NCI-H510A treated with DMSO at 0.1 percent for 48 hours (cell line): ENCODE measurements at places on chromosomes 3 and 15.
A peak's percentile ranks its signal among the peaks of the same experiment; 100 is the strongest.

GRCh38 chr3:134002306-134002705 lies 27.4 kb downstream of the SLCO2A1 start:
- DNase-seq: no peak

- no peak for DNase-seq
Measured at GRCh38 chr3:133838296-133838789, 32.7 kb downstream of the SRPRB start.

DNA sequence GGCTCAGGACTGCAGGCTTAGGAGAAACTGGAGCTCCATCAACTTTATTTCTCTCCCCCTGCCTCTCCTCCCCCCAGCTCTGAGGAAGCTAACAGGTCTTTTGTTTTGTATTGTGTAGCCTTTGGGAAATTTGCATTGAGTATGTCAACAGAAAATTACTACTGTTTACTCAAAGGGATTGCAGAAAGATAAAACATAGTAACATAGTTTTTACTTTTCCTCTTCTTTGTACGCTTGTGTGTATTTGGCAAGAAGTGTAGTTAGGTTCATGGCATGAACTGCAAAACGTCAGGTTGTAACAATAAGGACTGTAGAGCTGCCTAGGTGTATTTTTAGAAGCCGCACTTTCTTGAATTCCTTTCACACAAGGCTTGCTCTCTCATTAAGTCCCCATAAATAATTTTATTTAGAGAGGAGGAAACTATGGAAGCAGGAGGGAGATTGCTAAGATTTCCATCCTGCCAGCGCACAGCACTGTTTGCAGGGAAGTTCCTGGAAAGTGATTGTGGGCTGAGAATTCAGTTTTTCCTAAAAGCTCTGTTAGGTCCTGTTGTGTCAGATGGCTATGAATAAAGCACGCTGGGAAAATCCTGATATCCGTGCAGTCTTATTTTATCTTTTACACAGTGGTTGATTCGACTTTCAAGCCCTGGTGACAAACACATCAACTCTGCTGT lies 21.1 kb upstream of the SATB1 start:
- DNase-seq: no peak

- no peak for DNase-seq
Measured at GRCh38 chr3:172559020-172559419, 35.8 kb upstream of the TNFSF10 start.

- DNase-seq: peak; percentile 67
Measured at GRCh38 chr3:182739619-182740018, 53.7 kb upstream of the ATP11B start.

- no peak for DNase-seq
Measured at GRCh38 chr15:40846841-40847222, 3.0 kb downstream of the SPINT1 start.

DNA sequence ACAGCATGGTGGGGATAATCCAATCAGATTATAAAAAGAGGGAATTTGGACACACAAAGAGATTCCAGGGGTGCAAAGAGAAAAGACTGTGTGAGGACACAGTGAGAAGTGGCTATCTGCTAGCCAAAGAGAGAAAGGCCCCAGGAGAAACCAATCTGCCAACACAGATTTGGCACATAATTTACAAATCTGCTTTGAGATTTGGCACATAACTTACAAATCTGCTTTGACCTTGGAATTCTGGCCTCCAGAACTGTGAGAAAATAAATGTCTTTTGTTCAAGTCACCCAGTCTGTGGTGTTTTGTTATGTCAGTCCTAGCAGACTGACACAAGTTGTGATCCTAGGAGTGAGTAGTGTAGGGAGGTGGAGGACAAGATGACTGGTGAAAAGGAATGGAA lies 3.5 kb upstream of the TM4SF18 start:
- DNase-seq: no peak

GRCh38 chr3:16911916-16912315 lies 27.2 kb downstream of the PLCL2 start:
- DNase-seq: no peak
